Activated effector memory CD4-positive, alpha-beta T cell treated with anti-CD3 and anti-CD28 coated beads, Interleukin-2, amount 50 U/mL, for 16 hours (primary cell): ENCODE measurements at places on chromosomes 4 and X.

- no peak for DNase-seq
These were observed 373 bp downstream of the ELOVL6 start for GRCh38 chr4:110198049-110198434.

GRCh38 chr4:5517372-5517771, 191.0 kb downstream of the EVC2 start:
- DNase-seq: no peak

DNA sequence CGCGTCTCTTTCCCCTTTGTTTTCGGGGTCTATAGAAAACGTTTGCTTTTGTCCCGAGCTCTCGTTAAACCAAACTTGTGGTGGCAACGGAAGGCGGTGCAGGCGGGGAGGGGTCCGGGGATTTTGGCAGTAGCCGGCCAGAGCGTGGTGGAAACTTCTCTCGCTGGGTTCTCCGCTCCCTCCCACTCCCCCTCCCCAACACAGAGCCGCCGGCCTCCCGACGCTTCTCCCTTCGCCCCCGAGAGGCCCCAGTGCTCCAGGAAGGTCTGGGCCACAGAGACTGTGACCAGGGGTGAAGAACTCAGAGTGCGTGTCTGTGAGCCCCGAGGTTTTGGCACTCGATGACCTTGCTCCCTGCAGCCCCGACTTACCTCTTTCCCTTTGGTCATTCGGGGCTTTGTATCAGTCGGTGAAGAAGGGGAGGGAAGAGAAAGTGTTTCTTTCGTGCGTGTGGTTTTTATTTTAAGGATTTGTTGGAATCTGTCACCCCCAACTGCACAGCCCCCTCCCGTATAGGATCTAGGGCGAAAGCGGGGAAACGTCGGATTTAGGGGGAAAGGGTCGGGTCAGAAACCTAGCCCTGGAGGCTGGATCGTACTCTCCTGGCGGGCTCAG, 9.0 kb upstream of the BCOR start:
- DNase-seq: no peak

DNA sequence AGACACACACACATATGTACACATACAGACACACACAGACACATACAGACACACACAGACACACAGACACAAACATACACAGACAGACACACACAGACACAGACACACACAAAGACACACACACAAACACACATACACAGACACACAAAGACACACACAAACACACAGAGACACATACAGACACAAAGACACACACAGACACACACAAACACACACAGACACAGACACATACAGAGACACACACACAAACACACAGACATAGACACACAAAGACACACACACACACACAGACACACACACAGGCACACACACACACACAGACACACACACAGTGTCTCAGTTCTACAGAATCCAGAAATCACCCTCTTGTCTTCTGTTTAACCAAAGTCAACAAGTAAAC, 280.7 kb downstream of the ASMT start:
- DNase-seq: no peak

- no peak for DNase-seq
These were observed 37.3 kb upstream of the HPSE start for GRCh38 chr4:83371936-83372335.

DNA sequence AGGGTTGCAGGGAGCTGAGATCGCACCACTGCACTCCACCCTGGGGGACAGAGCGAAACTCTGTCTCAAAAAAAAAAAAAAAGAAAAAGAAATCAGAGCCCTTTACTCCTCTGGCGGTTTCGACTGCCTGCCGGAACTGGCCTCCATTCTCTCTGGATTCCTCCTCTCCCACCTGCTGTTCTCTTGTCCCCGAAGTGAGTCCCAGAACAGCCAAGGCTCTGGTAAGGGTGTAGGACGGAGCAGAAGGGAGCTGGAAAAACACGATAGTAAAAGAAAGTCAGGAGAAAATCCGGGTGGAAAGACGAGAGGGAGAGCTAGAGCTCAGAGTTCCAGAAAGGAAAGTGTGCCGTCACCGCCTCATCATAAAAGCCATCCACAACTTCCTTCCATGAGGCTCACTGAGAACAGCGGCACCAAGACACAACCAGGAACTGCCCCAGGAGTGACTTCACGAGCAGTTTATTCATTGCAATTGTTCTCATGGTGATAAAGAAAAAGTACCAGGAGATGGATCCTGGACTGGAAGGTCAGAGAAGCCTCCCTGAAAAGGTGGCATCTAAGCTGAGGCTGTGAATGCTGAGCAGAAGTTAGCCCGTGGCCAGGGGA, 12.3 kb downstream of the TLR3 start:
- no peak for DNase-seq

- no peak for DNase-seq
These were observed 1865.5 kb upstream of the TENM3 start for GRCh38 chr4:180377741-180378140.

- DNase-seq: no peak
These were observed 84.7 kb downstream of the OTC start for GRCh38 chrX:38437093-38437492.
